ENCODE measurements at places on chromosomes 12 and 14. TPM values are rescaled to one million over a fixed set of nuclear protein-coding genes. Genes with fewer than 3 reads are reported as not detected.

GRCh38 chr14:67650694-67651093 is 23.7 kb downstream of the VTI1B start:
- peaks cover 30% of the 10 kb centered on the region for H3K36me3 ChIP-seq
- no peak overlapping the region for H3K4me3 ChIP-seq
- H3K4me1 ChIP-seq: no peaks in the 10 kb centered on the region
- no peaks in the 10 kb centered on the region for H3K27me3 ChIP-seq
- no peak overlapping the region for H3K27ac ChIP-seq
- DNase-seq: no peak

DNA sequence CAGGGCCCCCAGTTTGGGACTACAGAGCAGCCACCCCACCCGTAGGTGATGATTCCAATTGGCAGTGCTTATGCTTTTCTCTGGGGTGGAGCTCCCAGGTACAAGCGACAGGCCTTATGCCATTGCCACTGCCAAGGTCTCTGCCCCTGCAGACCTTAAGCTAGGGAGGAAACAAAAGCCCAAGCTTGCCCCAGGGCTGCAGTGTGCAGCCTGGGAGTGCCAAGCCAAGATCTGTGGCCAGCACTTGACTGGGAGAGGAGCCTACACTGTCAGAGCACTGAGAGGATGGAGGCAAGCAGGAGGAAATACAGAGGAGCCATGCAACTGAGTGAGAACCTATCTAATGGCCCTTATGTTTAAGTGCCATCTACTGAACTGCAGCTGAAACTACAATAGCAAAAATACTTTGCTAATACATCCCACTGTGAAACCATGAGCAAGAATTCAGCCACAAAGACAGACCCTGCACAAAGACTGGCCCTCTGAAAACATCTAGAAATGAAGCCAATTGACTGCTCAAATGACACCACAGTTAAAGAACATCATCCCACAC is 17.7 kb upstream of the ASCL1 start:
- no peak overlapping the region for H3K27ac ChIP-seq
- no peak overlapping the region for H3K4me3 ChIP-seq
- H3K4me1 ChIP-seq: no peaks in the 10 kb centered on the region
- no peaks in the 10 kb centered on the region for H3K36me3 ChIP-seq

DNA sequence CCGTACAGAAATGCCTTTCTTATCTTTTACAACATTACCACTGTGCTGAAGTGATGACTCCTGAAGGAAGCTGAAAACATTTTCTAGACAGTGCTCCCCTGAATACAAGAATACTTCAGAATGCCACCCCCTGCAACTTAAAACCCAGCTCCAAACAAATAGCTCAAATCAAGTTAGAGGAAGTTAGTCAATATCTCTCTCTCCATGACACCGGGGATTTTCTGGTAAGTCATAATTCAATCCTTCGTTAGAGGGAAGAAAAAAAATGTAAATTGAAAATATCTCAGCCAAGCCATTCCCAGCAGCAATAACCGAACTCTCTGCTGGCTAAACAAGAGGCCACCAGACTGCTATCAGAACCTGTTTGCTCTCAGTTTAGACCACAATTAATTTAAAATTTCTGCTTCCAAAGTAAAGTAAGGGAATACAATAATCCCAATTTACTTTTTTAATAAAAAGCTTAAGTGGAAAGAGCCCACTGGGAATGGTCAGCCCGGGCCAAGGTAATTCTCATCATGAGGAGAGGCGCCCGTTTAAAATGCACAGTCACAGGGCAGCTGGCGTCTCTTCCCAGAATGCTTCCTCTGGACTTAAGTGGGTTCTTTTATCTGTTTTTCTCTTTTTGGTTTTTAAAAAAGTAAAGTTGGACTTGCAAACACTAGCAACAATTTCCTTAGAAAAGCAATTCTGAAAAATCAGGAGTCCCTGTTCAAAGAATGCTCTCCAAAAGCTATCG is 710.1 kb upstream of the STXBP6 start:
- H3K36me3 ChIP-seq: no peaks in the 10 kb centered on the region
- no peak overlapping the region for H3K4me3 ChIP-seq
- no peaks in the 10 kb centered on the region for H3K27me3 ChIP-seq
- H3K27ac ChIP-seq: no peak overlapping the region

DNA sequence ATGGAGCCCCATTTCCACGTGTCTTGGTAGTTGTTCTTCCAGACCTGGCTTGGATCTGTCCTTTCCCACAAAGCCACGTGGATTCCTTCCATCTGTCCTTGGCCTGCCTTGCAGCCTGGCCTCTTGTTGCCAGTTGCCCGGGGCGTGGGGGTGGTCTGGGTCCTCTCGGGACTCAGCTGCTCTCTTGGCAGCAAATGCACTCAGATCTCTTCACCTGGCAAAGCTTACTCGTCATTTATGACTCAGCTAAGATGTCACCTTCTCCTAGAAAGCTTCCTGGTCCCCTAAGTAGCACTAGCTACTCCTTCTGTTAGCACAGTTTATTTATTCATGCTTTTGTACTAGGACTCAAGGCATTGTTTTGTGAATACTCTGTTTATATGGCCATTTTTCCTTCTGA is 13.6 kb downstream of the PLEKHG3 start:
- H3K27me3 ChIP-seq: no peaks in the 10 kb centered on the region
- H3K36me3 ChIP-seq: peaks cover 3% of the 10 kb centered on the region
- no peak overlapping the region for H3K4me3 ChIP-seq
- peak overlapping the region; percentile 30 for H3K27ac ChIP-seq
- DNase-seq: no peak
- peaks cover 79% of the 10 kb centered on the region for H3K4me1 ChIP-seq

GRCh38 chr12:82781309-82781997 is 94.7 kb downstream of the TMTC2 start:
- H3K27me3 ChIP-seq: no peaks in the 10 kb centered on the region
- no peak overlapping the region for H3K4me3 ChIP-seq
- no peak for DNase-seq
- no peaks in the 10 kb centered on the region for H3K4me1 ChIP-seq
- no peak overlapping the region for H3K27ac ChIP-seq

The ACRBP gene
- total RNA-seq: 1.0 TPM

Measured in HCT116 (cell line).